ENCODE measurements at places on chromosomes 12 and 14.

DNA sequence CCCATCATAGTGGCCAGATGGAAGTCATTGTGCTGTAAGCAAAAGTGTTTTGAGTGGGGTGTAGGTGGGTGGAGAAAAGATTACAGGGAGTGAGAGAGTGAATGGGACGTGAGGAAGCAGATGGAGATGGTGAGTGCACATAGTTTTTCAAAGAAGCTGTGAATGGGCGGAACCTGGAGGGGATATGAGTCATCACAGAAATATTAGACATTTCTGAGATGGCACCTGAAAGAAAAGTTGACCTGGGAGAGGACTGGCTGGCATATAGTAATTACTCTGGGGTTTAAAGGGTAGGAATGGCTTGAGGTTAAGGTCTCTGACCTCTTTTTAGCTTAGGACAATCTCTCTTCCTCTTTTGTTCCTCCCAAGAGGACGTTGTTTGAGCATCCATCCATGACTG is 50.5 kb downstream of the ANO4 start:
- no peak for DNase-seq

DNA sequence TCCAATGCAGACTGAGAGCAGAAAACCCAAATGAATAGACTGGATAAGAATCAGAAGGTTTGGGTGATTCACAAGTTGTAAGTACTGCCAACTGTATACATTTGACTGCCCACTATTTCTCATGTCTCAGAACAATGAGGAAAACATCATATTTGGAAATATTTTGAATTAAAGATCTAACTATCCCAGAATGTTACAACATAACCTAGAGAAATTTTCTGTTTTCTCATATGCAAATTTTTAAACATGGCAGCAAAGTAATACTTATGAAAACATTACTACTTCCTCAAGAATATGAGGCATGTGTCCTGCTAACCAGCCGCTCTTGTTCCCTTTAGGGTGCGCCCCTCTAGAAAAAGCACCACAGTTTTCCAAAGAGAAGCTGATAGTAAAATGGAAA is 179.9 kb downstream of the PTPRO start:
- no peak for DNase-seq

DNA sequence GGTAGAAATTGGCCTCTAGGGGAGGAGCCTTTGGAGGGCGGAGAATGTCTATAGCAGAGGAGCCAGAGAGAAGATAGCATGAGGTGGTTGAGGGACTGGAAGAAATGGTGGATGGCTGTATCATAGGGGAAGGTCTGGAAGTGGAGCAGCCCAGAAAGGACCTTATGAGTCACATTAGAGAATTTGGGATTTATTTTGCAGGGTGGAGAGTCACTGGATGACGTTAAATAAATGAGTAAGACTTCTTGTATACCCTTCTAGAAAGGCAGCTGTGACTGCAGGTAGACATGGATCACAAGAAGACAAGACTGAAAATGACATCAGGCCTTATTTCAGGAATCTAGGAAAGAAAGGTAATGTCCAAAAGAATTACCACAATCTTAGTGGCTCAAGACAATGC is 208.2 kb upstream of the TMTC1 start:
- DNase-seq, result no peak

- DNase-seq, result no peak
Observed at GRCh38 chr12:110669193-110669502, 19.8 kb downstream of the HVCN1 start.

- no peak for DNase-seq
Observed at GRCh38 chr12:67625004-67625403, 23.5 kb upstream of the DYRK2 start.

DNA sequence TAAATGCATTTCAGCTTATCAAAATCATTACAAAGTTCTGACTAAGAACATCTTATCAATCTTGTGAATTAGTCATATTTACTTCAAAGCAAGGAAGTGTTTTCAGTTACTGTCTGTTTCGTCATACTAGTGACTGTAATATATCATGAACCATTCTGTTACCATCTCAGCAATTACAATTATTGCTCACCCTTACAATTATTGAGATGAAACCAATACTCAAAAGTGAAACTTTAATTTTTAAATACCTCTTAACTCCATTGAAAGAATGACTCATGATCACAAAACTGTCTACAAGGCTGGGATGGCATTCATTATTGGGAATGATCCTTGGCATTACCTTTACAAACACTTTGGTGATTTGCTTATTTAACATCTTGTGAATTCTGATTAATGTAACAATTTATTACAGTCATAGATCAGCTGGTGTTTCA is 90.3 kb downstream of the RPS6KA5 start:
- no peak for DNase-seq

GRCh38 chr12:848173-848865 is 95.9 kb downstream of the WNK1 start:
- DNase-seq, result no peak

DNA sequence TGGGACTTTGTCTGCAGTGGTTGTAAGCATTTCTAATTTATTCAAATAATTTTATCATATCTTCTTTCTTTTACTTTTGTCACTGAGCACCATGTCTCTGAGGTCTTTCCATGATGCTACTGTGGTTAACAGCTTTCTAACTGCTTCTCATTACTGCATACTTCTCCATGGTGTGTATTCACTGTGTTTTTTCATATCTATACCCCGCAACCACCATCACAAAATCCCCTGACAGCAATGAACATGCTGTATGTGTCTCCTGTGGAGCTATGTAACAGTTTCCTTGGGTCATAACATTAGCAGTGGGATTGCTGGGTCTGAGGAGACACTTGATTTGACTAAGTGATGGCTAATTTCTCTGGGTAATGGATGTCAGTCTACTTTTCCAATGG is 29.2 kb upstream of the CHST11 start:
- no peak for DNase-seq

All from stimulated activated CD8-positive, alpha-beta memory T cell treated with anti-CD3 and anti-CD28 coated beads, Interleukin-7, amount 100 ng/mL, for 1 hour (primary cell).